ENCODE measurements at places on chromosomes 12 and 14.

DNA sequence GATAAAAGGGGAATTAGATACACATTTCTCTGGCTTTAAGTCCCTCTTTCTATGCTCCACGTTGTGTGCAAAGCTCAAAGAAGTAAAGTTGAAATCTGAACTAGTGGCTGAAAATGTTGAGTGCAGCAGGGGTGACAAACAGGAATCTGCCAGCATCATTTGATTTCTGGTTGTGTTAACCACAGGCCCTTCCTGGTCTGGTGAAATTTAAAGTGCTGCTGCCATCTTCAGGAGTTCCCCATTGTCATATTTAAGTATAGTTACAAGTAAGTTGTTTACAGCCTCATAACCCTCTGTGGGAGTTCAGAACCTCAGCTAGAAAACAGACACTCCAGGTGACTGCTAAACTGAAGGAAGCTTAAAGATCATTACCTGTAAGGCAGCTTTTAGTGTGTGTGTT lies 90.9 kb upstream of the CCDC196 start:
- DNase-seq, result no peak

GRCh38 chr14:33764876-33765650 lies 185.8 kb downstream of the EGLN3 start:
- DNase-seq, result no peak

DNA sequence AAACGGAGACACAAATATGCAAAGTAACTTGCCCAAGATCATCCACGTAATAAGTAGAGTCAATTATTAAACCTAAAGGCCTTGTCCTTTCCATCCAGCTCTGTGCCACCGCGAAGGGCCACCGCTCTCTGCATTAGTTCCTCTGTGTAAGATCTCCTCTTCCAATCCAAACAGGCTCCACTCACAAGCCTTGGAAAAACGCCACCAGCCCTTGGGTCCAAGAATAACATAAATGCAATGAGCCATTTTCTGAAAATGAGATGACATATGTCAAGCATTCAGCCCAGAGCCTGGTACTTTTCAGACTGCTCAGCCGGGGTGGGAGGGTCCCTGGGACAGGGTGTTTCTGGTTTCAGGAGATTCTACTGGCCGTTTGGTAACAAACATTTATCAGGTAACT lies 30.0 kb downstream of the DGLUCY start:
- no peak for DNase-seq

DNA sequence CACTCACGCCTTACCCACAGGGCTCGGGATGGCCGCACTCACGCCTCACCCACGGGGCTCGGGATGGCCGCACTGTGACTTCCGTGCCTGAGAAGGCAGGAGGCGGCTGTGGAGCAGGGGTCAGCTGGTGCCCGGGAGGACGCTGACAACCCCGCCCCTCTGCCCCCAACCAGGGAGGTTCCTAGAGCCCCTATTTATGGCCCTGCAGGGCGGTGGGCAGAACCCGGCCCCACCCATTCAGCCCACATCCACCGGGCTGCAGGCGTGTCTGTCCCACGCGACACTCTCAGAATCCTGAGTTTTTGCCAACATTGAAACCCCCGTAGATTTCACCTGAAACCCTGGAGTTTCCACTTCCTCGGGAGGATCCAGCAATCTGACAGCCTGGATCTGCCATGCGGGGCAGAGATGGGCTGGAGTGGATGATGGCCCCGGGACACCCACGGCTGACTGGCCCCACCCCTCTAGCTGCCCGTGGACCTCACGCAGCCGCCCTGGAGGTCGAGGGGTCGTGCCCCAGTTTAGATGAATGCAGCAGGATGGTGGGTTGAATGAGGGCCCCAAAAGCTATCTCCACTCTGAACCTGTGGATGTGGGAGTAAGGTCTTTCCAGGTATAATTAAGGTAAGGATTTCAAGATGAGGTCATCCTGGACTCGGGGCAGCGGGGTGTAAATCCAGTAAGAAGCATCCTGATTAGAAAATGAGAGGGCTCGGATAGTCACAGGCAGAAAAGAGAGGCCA lies 20.4 kb downstream of the GALNT9 start:
- DNase-seq, result no peak

DNA sequence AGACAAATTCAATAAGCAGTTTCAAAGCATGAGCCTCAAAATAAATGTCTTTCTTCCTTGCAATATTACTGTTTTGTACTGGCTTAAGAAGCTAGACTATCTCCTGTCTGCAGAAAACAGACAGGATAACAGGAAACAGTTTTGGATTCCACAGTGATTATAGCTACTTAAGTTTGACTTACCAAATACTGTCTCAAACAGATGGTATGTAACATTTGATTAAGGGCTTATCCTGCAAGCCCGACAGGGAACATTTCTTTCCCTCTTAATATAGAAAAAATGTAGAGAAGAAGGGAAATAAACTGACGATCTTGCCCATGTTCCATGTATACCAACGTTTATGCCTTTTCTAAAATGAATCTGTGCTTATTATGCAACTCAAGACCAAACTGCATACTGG lies 179.9 kb upstream of the EEA1 start:
- DNase-seq, result peak; percentile 40

DNA sequence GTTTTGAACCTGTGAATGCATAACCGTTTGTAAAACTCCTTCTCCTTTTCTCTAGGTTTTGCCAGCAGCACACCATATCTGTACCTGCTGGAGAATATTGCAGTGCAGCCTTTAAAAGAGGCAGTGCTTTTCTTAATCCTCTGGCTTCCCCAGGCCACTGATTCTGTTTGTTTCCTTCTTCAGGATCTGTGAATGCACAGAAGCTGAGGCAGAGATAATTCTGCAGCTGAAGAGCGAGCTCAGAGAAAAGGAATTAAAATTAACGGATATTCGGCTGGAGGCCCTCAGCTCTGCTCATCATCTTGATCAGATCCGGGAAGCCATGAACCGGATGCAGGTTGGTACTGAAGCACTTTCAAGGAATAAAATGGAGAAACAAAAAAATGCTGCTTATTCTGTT lies 348.7 kb downstream of the NAV3 start:
- no peak for DNase-seq

DNA sequence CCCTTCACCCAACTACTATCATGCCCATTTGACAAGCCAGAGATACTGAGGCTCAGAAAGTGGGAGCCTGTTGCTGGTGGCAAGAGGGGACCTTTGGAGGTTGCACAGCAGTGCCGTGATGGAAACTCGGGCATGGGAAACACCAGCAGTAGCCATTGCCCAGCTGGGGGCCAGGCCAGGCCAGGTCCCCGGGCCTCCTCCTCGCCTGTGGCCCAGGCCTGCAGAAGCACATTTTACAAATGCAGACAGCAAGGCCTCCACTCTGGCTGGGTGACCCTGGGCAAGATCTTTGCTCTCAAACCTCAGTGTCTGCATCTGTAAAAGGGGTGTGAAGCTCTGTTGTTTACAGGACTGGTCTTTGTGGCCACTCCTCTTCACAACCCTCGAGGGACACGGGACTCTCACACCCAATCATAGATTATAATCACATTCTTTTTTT lies 4.5 kb upstream of the SH2B3 start:
- no peak for DNase-seq

DNA sequence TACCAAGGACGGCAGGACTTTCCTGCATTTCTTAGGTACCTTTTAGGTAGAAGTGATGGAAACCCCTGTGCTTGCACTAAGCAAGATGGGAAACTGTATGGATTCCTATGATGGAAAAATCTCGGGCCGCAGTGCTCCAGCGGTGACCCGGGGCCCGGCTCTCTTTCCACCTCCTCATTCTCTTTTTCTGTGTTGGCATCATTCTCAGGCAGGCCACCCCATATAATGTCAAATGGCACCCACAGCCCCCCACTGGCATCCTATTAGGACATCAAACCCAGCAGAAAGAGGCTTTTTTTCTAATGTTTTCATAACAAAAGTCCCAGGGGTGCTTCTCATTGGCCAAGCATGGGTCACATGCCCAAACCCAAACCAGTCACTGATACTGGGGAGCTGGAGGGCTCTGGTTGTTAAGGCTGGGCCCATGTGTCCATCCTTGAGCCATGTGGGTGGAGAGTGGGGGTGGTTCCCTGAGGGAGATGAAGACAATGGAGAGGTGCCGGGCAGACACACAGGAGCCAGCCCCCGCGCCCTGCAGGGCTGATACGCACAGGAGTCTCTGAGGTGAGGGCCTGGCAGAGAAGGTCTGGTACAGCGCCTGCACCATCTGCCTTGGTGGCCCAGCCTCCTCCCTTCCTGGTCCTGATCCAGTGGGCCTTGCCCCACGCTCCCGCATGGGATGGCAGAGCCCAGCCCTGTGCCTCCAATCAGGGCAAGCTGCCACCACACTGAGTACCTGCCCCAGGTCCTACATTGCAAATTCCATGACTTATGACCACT lies 142.1 kb downstream of the CALM1 start:
- DNase-seq, result no peak
